ENCODE measurements at places on chromosomes 7 and 10.

- DNase-seq: no peak
These were observed 760 bp upstream of the KCTD7 start for GRCh38 chr7:66627881-66628360.

GRCh38 chr10:86664341-86665217 is 3.7 kb upstream of the LDB3 start:
- no peak for DNase-seq

DNA sequence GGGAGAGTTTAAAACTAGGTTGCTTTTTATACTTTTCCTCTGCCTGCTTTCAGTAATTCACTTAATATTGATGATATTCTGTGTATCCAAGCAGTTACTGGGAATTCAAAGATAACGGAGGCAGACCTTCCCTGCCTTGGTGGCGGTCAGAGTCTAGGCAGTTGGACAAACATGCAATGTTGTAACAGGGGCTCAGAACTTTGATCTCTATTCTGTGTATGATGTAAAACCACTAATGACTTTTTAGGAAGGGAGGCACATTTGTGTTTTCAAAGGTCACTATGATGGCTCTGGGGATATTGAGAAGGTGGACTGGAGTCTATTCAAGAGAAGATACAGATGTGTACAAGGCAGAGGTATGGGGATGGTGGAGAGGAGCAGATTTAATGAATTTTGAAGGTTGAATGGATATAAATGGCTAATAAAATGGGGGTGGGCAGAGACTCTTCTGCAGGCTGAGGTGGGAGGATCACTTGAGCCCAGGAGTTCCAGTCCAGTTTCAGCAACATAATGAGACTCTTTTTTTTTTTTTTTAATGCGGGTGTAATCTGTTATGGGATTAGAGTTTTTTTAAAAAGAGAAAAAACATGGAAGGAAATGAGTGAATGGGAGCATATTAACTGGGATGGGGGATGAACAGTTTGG is 5.7 kb upstream of the PON2 start:
- no peak for DNase-seq

DNA sequence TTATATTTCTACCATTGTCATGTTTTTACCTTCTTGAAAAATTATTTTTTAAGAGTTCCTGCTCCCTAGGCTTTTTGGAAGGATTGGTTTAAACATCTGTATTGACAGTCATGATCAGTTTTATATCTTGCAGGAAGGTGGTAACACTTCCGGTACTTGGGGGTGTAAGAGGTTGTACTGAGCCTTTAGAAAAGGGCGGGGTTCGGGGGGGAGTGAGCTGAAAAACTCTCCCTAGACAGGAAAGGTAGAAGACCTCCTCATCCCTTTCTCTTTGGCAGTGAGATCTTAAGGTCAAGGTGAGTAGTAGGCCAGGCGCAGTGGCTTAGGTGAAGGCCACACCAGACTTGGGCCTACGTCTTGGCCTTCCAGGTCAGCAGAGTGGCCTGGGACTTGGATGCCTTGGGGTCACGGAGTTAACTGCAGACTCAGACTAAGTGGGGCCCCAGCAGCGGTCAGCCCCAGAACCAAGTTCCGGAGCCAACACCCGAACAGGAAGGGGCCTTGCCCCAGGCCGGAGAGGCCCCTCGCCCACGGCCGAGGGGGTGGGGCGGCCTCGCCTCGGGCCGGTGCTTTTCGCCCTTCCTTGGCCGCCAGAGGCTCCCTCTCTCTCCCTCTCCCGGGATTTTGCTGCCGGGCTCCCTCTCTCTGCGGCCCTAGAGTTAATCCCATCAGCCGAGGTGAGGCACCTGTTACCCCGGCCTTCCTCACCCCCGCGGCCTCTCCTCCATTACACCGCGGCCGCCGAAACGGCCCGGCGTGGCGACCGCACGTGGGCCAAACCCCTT is at the start of gene PPP1R9A:
PPP1R9A (plus strand) TSS at position 569 of the 785 bp plus-strand sequence. CDS start 2,520 bp downstream, outside the sequence.
- no peak for DNase-seq

DNA sequence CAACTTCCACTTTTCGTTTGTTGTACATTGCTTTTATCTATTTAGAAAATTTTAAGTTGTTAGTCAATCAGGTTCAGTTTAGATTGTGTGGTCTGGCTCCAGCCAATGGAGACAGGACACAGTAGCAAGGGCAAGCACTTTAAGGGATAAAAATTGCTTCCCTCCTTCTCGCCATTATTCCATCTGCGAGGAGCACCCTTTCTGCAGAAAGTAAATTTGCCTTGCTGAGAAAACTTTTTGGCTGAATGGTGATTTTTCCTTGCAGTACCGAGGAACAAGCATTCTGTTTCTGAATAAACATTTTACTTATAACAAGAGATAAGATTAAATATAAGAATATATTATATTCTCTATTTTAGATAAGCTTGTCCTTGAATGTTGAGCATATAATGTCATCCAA is 34.5 kb downstream of the VIM start:
- DNase-seq: no peak

DNA sequence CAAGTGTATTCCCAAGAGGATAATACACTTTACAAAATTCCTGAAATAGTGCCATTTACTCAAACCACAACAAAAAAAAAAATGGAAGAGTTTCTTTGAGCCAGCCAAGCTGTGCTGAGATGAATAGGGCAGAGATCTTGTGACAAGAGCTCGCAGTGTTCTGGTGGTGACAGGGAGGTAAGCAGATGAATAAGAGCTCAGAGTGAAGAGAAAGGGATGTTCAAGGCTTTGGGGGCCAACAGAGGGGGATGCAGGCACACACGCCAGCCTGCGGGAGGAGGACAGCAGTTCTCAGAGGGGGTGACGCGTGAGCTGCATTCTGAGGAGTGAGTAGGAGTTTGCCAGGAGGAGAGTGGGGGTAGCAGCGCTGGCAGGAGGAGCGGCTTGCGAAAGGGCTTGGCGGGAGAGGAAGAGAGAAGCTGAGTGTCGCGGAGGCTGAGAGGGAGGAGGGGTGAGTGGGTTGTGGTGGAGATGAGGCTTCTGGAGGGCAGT is 194.4 kb upstream of the IMMP2L start:
- DNase-seq: no peak

DNA sequence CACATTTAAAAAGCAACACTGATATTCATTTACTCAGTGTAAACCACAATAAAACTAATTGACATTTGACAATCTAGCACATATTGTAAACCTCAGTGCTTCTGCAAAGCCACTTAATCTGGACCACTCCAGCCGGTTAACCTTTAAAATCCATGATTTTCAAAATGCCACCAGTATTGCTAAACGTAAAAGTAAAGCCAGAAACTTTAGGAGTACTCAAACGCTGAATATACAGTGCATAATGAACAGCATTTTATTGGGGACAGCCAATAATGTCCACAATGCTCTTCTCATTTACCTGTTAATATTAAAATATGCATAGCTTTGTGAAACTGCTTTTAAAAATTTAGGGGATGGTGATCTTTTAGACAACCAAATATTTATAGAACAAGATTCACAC is 10.8 kb downstream of the HNRNPA2B1 start:
- no peak for DNase-seq

GRCh38 chr7:69889338-69889975 is 291.2 kb downstream of the AUTS2 start:
- DNase-seq: no peak

DNA sequence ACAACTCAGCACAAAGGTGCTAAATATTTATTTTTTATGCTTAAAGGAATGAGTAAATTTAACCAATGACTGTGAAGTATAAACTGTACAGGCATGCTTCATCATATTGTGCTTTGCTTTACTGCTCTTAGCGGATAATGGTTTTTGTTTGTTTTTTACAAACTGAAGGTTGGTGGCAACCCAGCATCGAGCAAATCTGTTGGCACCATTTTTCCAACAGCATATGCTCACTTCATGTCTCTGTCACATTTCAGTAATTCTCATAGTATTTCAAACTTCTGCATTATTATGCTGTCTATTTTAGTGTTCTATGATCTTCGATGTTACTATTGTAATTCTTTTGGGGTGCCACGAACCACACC is 22.8 kb downstream of the BRAF start:
- no peak for DNase-seq

- no peak for DNase-seq
These were observed 14.0 kb upstream of the ZNF273 start for GRCh38 chr7:64888901-64889685.

DNA sequence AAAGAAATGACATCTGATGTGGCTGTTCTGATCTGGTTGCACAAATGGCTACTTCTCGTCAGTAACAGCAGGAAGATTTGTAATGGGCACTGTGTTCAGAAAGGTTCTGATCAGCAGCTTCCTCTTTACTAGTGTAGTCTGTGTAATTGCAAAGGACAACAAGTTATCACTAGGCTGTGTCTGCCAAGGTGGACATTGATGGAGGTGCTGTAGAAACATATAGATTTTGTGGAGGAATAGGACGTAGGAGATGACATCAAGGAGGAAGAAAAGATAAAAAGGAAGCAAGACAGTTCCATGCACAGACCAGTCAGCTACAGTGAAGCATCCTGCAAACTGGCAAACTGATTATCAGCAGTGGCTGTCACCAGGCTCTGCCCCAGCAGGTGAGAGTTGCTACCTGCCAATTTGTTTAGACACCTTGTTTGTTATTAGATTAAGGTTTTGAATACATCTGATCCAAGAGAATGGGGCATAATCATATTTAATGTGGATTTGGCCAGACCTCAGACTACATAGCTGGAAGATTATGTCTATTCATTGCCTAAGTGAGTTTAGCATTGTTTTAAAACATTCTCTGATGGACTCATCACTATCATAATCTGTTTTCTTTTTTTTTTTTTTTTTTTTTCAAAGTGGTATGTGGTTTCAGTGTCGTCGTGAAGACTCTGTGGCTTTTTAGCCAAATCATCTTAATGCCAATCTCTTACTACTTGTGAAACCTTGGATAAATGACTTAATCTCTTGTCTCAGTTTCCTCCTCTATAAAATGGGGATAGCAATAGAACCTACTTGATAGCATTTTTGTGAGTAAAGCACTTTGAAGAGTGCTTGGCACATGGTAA is 417.9 kb upstream of the LRGUK start:
- DNase-seq: no peak

DNA sequence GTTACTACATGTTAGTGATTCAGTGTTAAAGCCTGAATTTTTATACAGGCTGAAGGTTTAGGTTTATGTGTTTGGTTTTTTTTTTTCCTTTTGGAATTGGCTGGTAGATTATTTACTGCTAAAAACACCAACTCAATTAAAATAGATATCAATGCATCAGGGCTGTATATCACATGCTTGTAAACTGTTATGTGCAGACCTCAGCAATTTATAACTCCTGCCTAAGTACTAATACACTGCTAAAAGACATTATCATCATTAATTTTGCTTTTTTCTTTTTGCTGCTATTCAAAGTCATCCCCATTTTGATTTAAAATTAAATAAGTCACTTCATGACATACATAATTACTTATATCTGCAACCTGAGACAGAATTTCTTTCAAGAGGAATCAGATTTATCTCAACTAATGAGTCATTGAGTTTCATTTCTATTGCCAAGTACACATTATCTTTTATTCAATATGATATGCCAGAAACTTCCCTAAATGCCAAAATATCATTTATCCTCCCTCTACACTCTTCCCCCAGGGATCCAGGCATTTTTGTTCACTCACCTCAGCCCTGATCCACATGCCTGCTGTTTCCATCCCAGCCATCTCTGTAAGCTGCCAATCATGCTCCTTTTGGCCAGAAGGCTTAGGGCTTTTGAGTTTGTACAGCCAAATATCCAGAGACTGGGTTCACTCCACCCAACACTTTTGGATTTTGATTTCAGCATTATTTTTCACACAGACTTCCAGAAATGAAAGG is 98.5 kb downstream of the POLR1F start:
- DNase-seq: no peak

DNA sequence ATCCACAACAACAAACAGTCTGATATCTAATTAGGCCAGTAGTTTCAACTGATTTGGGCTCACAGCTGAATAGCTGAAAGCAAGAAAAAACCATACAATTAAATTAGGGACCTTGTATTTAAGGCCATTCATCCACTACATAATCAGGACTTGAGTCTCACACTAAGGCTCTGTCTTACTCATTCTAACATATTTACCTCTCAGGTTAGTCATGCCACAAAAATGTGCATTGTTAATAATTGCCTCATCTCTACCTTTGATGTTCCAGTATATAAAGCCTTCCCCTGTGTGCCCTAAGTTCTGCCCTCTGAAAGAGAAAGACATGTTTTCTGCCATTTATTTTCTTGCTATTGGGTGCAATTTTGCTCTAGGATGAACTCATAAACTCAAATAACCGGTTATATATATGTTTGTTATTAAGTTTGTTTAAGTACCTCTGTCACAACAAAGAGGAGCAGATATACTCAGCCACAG is 5.3 kb upstream of the C1GALT1 start:
- no peak for DNase-seq

All from stimulated activated CD4-positive, alpha-beta T cell treated with anti-CD3 and anti-CD28 coated beads, Interleukin-15, amount 100 ng/mL, for 48 hours (primary cell).